ENCODE measurements at places on chromosomes 12 and 14.
A peak's percentile ranks its signal among the peaks of the same experiment; 100 is the strongest.

GRCh38 chr12:123011701-123012100 is 31.2 kb downstream of the ARL6IP4 start:
- H3K4me1 ChIP-seq, result no peaks in the 10 kb centered on the region
- H3K36me3 ChIP-seq, result peaks cover 57% of the 10 kb centered on the region
- H3K27ac ChIP-seq, result no peak overlapping the region
- no peak for DNase-seq
- no peak overlapping the region for H3K4me3 ChIP-seq
- no peaks in the 10 kb centered on the region for H3K27me3 ChIP-seq

- no peak overlapping the region for H3K27ac ChIP-seq
- H3K27me3 ChIP-seq, result no peaks in the 10 kb centered on the region
- H3K4me3 ChIP-seq, result no peak overlapping the region
- H3K36me3 ChIP-seq, result no peaks in the 10 kb centered on the region
- DNase-seq, result peak; percentile 13
These were observed 132.8 kb downstream of the RMST start for GRCh38 chr12:97595426-97595831.

DNA sequence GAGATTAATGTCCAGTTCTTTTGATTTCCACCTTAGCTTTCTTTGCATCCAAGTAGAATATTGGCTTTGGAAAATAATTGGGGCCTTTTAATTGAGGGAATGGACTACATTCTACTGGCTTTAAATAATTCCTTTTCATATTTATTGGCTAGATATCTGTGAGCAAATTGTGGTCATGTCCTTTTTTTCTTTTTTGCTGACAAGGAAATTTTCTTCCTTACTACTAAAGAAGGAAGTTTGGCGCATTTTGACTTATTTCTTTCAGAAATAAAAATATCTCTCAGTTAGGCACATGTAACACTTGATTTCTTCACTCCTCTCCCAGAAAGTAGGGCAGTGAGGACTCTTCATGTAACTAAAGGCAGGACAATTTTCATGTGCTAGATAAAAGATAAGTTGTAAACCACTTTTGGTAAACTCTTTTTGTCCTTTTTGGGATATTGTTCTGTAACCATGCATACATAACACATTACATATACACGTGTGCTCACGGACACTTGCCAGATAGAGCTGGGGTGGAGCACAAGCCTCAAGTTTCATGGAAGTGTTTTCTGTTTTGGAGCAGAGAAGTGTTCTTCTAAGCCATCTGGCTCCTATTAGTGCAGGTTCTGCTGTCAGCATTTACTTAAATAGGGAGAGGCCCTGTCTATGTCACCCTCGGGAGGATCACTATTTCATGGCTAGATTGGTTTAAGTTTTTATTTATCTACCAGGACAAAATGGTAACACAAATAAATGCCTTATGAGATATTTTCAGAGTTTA is 85.1 kb upstream of the LRIG3 start:
- H3K4me1 ChIP-seq, result no peaks in the 10 kb centered on the region
- no peak overlapping the region for H3K27ac ChIP-seq
- no peak for DNase-seq
- no peaks in the 10 kb centered on the region for H3K36me3 ChIP-seq
- H3K27me3 ChIP-seq, result no peaks in the 10 kb centered on the region

DNA sequence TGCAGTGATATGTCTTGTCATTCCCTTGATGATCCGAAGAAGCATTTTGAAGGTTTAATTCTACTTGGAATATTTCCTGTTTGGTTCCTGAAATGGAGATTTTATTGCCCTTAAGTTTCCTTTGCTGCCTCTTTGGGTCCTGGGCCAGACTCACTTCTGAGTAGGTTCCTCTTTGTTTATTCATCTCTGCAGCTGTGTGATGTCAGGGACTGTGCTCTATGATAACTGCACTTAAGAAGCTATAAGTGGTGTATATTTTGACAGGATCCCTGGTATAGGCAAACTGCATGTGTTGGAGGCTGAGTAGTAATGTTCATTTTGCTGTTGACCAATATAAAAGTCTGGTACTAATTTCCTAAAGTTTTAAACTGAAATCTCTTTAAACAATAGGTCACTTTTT is at the start of gene KLRC4:
Gene KLRC4, minus strand, starts transcription at position 366 of the 400 bp plus-strand sequence. Its CDS starts 182 bp downstream, at position 184.
- no peak within 1 kb of the TSS for H3K27ac ChIP-seq
- no peaks in the 10 kb centered on the region for H3K4me1 ChIP-seq
- no peak within 1 kb of the TSS for H3K4me3 ChIP-seq

GRCh38 chr14:74502236-74503019 is 8.9 kb downstream of the ISCA2 start:
- no peak overlapping the region for H3K27ac ChIP-seq
- no peak for DNase-seq
- H3K36me3 ChIP-seq, result peaks cover 9% of the 10 kb centered on the region

GRCh38 chr12:75724928-75725312 is 213.5 kb upstream of the KRR1 start:
- H3K27ac ChIP-seq, result no peak overlapping the region
- peaks cover 21% of the 10 kb centered on the region for H3K4me1 ChIP-seq
- no peaks in the 10 kb centered on the region for H3K36me3 ChIP-seq
- no peak for DNase-seq

- H3K36me3 ChIP-seq, result no peaks in the 10 kb centered on the region
- H3K4me1 ChIP-seq, result no peaks in the 10 kb centered on the region
- DNase-seq, result no peak
- H3K27ac ChIP-seq, result no peak overlapping the region
- no peaks in the 10 kb centered on the region for H3K27me3 ChIP-seq
- H3K4me3 ChIP-seq, result no peak overlapping the region
These were observed 9.6 kb downstream of the APOBEC1 start for GRCh38 chr12:7656121-7656520.

GRCh38 chr12:75658286-75658685 is 146.9 kb upstream of the KRR1 start:
- no peak overlapping the region for H3K4me3 ChIP-seq
- H3K4me1 ChIP-seq, result no peaks in the 10 kb centered on the region
- no peak overlapping the region for H3K27ac ChIP-seq

DNA sequence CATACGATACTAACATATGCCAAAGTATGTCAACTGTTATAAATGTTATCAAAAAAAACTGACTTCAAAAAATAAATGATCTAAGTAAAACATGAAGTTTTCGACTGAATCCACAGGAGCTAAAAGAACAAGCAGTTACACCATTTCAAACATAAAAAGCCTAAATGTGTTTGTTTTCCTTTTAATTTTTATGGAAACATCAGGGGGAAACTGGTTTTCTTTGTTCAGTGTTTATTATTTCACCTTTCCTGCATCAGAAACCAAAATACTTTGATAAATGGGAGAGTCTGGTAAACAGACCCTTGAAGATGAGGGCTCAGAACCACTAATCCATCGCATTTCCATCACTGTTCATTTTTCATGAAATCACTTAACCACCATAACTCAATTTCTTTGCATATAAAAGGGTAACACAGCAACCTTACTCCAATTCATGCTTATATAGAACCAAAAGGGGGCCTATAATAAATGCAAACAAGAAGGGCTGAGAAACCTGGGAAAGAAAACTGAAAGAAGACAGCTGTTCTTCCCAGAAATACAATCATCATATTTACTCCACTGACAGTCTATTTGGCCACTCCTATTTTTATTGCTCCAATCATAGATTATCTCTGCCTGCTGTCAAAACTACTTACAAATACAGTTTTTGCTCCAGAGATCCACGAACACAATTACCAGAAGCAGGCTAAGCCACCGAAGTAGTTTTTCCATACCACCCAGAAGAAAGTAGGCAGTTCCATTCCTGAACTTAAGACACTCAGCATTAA is 17.0 kb downstream of the FGD6 start:
- no peak overlapping the region for H3K4me3 ChIP-seq
- H3K4me1 ChIP-seq, result peaks cover 14% of the 10 kb centered on the region
- H3K27ac ChIP-seq, result peak overlapping the region; percentile 21
- DNase-seq, result no peak

DNA sequence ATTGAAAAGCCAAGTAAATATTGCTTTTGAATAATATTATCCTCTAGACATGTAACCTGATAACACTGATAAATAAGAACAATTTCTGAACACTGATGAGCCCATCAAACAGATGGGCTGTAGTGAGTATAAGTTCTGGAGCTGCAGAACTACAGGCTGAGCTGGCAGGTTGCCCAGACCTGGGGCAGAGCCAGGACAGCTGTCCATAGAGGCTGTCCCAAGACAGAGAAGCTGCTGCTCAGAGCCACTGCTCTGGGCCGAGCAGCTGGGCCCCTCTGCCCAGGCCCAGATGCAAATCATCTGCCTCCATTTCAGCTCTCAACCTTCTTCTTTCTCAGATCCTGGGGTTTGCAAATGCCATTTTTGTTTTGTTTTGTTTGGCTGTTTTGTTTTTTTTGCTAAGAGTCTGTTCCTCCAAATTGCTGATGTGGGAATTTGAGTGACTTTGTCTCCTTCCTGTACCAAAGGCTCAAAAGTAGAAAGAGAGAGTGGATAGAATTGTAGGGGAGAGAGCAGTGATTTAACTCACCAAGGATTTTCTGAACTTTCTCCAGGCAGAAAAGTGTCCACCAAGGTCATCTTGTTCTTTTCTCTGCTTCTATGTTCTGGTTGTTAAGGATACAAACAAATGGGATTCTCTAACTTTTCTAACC is 4.0 kb upstream of the TESPA1 start:
- no peaks in the 10 kb centered on the region for H3K27me3 ChIP-seq
- H3K36me3 ChIP-seq, result no peaks in the 10 kb centered on the region
- H3K4me3 ChIP-seq, result no peak overlapping the region
- no peak for DNase-seq

DNA sequence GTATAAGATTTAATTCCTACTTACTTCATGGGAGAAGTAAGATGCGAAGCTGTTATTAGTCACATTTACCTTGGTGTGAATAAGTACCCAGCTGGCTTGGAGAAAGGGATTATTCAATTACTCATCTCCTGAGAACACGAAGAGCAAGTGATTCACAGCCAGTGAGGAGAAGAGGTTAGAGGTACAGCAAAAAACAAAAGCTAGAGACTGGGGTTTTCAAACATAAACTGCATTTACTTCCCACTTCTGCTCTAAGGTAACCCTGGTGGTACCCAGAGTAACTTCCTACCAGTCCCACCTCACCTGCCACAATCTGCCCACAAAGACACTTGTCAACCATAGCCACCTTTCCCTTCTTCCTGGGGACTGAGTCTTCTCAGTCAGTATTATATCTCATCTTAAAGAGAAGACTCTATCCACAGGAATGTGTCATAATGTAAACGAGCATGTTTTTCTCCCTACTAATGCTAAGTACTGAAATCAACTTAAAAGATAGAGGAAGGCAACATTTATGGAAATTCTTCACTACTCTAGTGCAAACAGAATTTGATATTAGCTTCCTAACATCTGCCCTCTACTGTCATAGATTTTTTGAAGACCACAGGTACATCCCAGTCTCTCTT is 6.0 kb upstream of the IL22 start:
- no peak overlapping the region for H3K27ac ChIP-seq
- no peak for DNase-seq
- H3K4me1 ChIP-seq, result no peaks in the 10 kb centered on the region

Data from left lung (tissue), 14 donors.